Left lobe of liver (tissue), 2 donors: ENCODE measurements at places on chromosomes 1 and 21.
A peak's percentile ranks its signal among the peaks of the same experiment; 100 is the strongest.

GRCh38 chr21:20968391-20968790 is 29.8 kb upstream of the NCAM2 start:
- DNase-seq: no peak

- DNase-seq: no peak
Observed at GRCh38 chr1:190837888-190838287, 360.2 kb upstream of the BRINP3 start.

- peak; percentile 52 for DNase-seq
Observed at GRCh38 chr1:210292231-210292871, 36.4 kb upstream of the HHAT start.

GRCh38 chr1:246947255-246947654 is 15.5 kb upstream of the AHCTF1 start:
- no peak for DNase-seq

DNA sequence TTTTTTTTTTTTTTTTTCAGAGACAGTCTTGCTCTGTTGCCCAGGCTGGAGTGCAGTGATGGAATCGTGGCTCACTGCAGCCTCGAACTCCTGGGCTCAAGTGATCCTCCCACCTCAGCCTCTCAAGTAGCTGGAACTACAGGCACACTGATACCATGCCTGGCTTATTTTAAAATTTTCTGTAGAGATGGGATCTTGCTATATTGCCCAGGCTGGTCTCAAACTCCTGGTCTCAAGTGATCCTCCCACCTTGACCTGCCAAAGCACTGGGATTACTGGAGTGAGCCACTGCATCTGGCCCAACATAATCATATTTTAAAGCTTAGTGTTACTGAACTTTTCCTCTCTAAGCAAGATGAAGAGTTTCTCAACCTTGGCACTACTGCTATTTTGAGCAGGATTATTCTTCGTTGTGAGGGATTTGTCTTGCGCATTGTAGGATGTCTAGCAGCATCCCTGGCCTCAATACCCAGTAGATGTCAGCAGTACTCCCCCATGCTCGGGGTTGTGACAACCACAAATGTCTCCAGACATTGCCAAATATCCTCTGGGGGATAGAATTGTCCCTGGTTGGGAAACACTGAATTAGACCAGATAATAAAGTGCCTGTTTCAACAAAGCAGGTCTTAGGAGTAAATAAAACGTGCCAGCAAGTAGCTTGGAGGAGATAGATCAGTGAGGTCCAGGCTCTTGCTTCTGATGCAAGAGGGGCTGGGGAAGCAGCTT is 15.1 kb upstream of the THRAP3 start:
- no peak for DNase-seq

DNA sequence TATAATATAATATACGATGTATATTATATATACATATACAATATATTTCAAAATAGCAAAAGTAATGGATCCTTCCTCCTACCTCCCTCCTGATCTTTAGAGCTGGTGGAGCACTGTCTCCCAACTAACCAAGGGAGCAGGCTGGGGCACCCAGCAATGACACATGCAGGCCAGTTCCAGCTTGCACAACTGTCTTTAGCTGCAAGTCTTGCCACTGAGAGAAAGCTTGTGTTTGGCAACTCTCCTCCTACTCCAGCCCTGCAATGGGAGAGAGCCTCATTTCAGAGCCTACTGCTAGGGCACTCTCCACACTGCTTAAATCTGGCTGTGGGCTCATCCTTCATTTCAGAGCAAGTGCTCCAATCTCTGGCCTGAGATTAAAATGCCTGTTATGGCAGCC is 469.8 kb upstream of the OLFM3 start:
- DNase-seq: no peak

GRCh38 chr1:235397733-235398132 is 30.5 kb downstream of the TBCE start:
- no peak for DNase-seq

DNA sequence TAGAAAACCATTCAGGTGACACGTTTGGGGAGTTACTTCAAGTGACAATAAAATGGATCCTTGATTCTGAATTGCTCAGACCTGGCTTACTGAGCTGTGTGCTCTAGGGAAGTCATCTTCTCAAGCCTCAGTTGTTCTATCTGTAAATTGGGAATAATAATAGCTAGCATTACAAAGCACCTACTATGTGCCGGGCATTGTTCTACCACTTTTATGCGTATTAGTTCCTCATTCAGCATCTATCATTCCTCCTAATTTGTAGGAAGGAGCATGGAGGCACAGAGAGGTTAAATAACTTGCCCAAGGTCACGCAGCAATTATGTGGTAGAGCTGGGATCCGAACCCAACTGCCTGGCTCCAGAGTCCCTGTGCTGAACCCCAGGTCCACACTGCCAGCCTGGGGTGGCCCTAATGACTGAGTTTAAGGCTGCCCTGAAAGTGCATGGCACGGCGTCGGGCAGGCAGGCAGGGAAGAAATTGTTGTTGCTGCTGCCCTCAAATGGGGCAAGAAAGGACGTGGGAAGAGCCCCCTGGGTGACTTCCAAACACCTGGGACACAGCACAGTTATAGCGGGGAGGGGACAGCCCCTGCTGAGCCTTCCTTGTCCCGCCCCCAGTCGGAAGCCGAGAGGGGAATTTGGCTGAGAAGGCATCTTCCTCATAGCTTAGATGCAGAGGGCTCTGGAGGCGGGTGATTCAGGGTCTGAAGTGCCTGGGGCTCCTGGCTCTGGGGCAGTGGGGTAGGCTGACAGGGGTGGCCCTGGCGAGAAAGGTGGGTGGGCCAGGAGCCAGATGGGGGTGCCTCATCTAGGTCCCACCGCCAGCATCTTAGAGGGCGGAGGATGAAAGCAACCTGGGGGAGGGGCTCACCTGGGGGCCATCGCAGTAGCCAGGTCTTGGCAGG is 86.5 kb upstream of the IFFO2 start:
- DNase-seq: no peak

- DNase-seq: no peak
Observed at GRCh38 chr1:82446236-82446635, 645.5 kb downstream of the ADGRL2 start.

DNA sequence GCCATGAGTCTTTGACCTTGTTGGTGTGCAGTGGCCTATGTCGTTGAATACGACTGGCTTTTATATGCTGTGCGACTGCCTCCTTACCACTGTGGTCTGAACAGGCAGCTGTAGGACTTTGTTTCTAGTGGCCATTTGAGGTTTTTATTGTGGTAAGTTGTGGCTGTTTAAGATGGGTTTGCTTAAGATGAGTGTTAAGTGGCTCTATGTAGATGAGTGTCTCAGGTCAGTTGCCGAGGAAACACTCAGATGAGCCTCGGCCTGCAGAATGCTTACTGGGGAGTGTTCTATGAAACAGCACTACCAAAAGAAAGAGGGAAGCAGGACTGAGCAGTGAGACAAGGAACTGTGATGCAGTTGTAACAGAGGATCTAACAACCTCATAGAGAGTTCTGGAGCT is 14.9 kb upstream of the CD1C start:
- no peak for DNase-seq

DNA sequence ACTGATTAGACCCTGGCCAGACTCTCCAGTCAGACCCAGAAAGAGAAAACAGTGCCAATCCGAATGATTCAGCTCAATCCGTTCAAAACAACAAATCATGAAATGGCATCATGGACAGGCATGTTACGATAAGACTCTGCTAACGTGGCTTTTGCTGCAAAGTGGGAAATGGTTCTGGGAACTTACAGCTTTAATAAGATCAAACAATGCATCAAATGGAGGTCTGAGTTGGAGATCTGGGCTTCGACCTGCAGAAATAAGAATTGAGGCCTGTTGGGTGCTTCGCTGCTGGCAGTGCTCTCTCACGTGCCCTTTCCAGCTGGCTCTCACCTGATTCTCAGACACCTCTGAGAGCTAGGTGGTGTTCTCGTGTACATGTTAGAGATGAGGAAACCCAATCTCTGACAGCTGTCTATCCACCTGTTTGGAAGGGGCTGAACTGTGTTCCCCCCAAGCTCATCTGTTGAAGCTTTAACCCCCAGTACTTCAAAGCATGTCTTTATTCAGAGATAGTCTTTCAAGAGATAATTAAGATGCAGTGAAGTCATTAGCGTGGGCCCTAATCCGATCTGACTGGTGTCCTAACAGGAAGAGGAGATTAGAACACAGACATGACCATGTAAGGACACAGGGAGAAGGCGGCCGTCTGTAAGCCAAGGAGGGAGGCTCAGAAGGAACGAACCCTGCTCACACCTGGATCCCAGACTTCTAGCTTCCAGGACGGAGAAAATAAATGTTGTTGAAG is 45.5 kb upstream of the ETS2 start:
- no peak for DNase-seq

DNA sequence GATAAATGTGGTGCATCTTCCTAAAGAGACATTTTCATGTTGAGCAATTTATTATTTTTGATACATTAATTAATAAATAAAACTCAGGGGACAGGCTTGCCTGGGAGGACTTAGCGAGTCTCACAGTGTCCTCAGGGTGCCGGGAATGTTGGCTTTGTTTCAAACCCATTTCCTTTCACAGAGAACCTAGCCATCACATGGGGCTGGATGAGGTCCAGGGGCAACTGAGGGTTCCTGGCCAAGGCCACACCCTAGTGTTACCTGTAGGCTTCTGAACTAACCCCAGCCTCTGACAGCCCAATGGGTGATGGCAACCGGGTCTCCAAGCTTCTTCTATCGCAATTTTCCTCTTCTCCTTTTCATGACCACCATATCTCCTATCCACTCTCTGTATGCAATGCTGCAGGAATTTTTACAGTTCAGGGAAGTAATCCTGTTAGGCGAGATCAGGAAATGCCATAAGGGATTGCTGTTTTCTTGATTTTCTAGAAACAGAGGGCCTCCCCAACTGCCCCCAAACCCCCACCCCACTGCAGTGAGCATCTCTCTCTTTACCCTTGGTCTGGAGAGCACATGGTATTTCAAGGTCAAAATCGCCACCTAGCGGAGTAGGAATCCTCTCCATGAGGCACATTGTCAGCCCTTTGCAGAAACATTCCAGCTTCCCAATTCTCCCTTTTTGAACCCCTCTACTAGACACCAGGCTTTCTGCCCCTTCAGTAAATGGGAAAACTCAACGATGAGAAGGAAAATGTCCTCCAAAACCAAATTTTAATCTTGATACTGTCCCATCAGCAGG is 22.1 kb upstream of the SMYD3 start:
- no peak for DNase-seq

- no peak for DNase-seq
Observed at GRCh38 chr1:46552357-46553237, 1.1 kb upstream of the KNCN start.

DNA sequence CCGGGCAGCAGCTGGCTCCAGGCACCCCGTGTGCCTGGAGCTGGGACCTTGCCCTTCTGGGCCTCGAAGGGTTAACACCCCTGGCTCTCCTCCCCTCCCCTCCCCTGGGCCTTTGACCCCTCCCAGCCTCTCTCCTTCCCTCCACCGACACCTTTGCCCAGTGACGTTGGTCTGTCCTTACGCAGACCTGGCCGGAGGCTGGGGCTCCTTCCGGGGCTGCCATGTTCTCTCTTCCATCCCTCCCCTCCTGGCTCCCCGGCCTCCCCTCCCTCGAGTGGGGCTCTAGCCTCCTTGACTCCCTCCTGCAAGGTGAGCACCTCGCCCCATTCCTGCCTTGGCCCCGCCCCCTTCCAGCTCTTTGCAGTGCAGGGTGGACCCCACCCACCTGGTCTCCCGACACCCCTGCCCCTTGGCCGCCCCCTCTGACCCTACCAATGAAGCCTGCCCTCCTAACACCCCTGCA is at the start of gene TMEM82:
Gene TMEM82 (plus strand): TSS at position 161 of the 463 bp plus-strand sequence. CDS start 61 bp downstream, at position 222.
- peak; percentile 90 for DNase-seq

GRCh38 chr21:14889080-14889810 is 175.6 kb downstream of the NRIP1 start:
- peak; percentile 57 for DNase-seq

GRCh38 chr1:240649733-240650721 is 38.1 kb upstream of the GREM2 start:
- peak; percentile 74 for DNase-seq

DNA sequence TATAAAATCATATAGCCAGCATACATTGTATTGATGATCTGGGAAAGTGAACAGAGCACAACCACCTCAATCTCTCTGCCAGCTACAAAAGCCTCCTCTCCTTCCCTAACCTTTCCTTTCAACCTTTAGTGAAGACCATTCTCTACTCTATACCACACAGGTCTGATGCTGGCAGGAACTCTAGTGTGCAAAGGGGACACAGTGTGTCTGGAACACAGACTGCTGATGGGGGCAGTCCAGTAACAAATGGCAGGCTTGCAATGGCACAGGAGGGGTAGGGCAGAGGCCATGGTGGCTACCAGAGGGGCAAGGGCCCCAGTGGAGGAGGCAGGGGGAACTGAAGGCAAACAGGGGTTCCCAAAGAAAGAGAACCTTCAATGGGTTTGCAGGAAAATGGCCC is 37.0 kb downstream of the CEP170 start:
- no peak for DNase-seq

GRCh38 chr1:38932571-38932970 is 9.1 kb downstream of the RHBDL2 start:
- no peak for DNase-seq

- DNase-seq: peak; percentile 72
Observed at GRCh38 chr1:234608025-234608910, 1.7 kb downstream of the IRF2BP2 start.

- no peak for DNase-seq
Observed at GRCh38 chr1:208333676-208334075, 89.5 kb upstream of the PLXNA2 start.

DNA sequence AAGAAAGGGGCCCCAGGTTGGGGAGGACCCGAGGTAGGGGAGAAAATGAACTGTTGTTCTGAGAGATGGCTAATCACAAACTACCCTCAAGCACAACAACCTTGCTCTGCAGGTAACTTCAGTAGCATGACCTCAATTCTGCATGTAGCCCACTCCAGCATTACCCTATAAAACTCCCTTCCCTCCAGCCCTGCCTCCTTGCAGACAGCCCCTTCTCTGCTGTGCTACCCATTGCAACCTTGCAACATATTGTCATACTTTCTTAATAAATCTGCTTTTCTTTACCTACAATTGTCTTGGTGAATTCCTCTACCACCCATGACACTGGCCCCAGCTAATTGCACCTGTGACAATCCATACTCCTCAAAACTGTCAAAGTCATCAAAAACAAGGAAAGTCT is 428.9 kb downstream of the MATN1 start:
- DNase-seq: no peak

DNA sequence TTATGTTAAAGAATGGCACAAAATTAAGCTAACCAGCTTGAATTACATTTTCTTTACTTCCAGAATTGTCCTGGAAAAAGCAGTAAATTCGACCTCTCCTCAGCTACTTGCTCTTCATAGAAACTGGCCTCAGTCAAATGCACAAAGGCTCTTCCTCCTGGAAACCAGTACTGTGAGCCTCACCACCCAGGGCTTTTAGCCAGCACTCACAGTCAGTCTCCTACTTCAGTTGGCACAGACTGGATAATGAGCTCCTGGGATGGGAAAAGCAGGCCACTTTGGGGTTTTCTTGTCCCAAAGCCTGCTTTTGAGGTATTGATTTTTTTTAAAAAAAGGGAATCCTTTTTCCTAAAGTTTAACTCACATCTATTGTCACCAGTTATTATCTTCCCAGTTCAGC is 40.4 kb downstream of the SCYL3 start:
- DNase-seq: no peak

GRCh38 chr21:45618287-45618686 is 25.2 kb upstream of the PCBP3 start:
- no peak for DNase-seq

GRCh38 chr21:15421441-15421881 is 308.3 kb upstream of the USP25 start:
- peak; percentile 51 for DNase-seq

GRCh38 chr1:20353836-20354235 is 63.2 kb downstream of the VWA5B1 start:
- DNase-seq: no peak
